Activated CD8-positive, alpha-beta memory T cell treated with anti-CD3 and anti-CD28 coated beads, Interleukin-2, amount 50 U/mL, for 4 hours (primary cell): ENCODE measurements at places on chromosomes 4 and X.

- DNase-seq = no peak
Measured at GRCh38 chr4:100317032-100317864, 127.0 kb upstream of the DDIT4L start.

DNA sequence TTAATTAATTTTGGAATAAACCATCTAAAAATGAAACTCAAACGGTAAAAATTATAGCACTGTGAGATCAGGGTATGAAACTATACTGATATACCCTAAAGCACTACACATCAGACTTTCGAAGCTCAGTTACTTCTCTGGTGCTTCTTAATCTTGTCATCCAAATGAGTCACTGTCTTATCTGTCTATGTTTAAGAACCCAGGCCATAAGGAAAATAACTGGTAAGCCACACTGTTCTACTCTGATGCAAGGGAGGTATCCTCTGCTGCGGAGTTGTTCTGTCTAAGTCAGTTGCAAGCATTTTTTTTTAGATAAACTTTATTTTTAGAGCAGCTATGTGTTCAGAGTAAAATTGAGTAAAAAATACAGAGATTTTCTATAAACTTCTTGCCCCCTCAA is 830.8 kb upstream of the POU3F4 start:
- DNase-seq = no peak

DNA sequence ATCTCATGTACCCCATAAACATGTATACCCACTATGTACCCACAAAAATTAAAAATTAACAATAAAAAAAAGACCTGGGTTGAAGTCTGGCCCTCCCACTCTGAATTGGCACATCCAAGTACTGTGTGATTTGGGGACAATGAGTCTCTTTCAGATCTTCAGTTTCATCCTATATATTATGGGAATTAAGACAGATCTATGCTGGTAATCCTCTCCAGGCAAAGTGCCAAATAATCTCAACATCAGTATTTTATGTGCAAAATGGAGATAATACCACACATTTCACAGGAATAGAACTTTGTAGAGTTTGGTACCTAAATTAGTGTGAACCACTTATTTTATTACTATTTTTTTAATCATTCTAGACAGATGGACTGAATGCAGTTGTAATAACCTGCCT is 11.0 kb upstream of the SCD5 start:
- DNase-seq = no peak

- DNase-seq = no peak
Measured at GRCh38 chr4:88087004-88087403, 71.4 kb downstream of the ABCG2 start.

- DNase-seq = no peak
Measured at GRCh38 chr4:163385466-163385865, 41.8 kb downstream of the NPY5R start.

DNA sequence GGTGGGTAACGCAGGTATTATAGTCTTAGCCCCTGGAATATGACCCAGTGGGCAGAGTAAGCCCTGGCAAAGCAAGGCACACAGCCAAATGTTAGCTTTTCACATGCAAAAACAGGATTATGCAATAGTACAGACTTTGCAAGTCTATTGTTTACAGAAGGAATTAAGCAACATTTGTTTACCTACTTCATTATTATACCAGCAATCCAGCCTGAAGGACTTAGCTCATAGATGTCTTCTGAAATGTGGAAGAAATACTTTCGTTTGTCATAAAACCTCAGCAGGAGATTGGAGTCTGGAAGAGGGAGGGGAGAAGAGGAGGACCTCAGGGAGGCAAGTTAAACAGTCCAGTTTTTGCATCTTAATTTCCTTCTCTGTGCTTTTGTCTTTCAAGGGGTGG is 226.7 kb upstream of the CENPE start:
- DNase-seq = no peak

- DNase-seq = no peak
Measured at GRCh38 chr4:105162123-105162796, 15.6 kb downstream of the TET2 start.

GRCh38 chrX:44785652-44786051 is 58.2 kb upstream of the DUSP21 start:
- no peak for DNase-seq

DNA sequence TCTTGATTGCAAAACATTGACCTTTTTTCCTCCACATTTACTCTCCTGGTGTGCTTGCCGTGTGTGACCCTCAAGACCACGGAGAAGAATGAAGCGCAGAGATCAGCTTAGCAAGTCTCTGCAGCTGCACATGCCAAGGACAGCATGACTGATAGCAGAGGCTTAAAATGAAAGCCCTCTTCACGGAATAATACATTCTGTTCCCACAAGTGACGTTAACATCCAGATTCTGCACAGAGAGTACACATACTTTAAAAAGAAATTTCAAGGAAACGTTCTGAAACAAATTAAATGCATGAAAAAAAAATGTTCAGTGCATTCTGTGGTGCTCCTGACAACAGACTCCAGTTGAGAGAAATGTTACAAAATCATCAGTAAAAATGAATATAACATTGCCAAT is 60.9 kb downstream of the SLC7A11 start:
- no peak for DNase-seq

DNA sequence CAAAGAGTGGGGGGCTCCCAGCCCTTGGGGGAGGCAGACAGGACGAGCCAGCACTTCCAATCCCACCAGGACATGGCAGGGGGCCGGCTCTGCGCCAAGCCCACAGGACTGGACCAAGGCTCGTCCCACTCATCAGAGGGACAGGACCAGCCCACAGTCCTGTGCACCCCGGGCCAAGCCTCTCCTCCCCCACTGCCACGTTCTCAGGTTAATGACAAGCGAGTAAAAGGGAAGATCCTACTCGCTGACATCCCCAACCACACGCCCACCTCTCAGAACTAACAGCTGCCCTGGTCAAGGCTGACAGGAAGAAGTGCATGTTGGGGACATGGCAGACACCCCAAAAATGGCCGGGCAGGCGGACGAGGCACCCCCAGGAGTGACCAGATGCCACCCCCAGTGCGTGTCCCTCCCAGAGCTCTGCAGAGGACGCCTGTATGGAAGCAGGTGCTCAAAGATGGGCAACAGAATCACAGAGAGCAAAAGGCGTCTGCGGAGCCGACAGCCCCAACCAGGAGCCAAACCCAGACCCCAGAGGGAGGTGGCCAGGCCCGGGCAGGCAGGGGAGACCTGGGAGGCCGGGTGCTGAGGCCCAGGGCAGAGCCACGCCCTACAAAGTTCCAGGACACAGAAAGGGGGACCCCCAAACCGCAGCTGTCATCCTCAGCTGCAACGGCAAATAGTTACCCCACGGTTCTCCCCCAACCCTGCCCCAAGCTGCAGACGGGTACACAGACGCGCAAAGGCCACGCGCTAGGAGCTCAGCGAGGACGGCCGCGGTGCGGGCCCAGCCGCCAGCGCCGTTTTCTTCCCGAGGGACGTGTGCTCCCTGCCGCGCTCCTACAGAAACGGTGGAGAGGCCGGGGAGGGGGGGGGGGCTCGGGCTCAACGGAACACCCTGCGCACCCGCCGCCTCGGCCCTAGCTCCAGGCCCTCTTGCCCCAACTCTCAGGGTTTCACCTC is 1.7 kb downstream of the CTBP1 start:
- DNase-seq = no peak

GRCh38 chrX:64977830-64978229 is 1.6 kb upstream of the ZC4H2 start:
- DNase-seq = no peak

- DNase-seq = no peak
Measured at GRCh38 chr4:8703857-8704495, 111.4 kb downstream of the CPZ start.

DNA sequence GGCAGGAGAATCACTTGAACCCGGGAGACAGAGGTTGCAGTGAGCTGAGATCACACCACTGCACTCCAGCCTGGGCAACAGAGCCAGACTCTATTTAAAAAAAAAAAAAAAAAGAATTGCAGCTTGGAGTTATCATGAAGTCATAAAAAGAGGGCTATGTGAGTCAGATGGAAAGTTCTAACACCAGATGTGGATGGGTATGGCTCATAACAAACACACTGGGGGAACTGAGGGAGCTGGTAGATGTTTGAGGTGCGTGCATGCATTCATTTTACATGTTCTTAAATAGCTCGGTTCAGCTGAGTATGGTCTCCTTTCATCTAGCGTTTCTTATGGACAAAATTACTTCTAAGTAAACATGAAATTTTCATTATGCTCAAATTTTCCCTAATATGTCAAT is 11.7 kb downstream of the TRMT2B start:
- no peak for DNase-seq

- DNase-seq = no peak
Measured at GRCh38 chrX:65712005-65712806, 44.8 kb downstream of the MSN start.

DNA sequence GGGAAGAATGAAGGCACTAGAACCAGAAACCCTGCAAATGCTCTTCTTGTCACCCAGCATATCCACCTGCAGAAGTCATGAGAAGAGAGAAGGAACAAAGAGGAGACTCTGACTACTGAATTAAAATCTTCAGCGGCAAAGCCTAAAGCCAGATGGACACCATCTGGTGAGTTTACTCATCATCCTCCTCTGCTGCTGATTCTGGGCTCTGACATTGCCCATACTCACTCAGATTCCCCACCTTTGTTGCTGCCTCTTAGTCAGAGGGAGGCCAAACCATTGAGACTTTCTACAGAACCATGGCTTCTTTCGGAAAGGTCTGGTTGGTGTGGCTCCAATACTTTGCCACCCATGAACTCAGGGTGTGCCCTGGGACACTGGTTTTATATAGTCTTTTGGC is 181.7 kb downstream of the AR start:
- no peak for DNase-seq

DNA sequence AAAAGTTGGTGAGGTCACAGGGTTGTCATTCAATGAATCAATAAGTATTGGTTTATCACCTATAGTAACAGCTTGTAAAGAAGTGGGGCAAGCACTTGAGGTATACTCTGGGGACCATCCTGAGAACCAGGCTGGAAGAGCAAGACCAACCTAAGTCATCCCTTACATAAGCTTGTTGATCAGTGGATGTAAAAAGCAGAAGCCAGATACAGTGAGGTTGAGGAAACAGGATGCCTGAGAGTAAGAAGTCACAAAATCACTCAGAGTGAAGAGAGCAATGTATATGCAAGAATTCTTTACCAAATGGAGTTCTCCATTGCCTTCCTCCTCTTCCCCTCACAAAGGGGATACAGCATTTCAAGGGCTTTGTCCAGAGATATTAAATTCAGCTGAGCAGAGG is 76.3 kb upstream of the PACRGL start:
- DNase-seq = no peak

- no peak for DNase-seq
Measured at GRCh38 chrX:76919761-76920160, 492.3 kb downstream of the MAGEE1 start.

GRCh38 chr4:21716531-21716930 is 232.0 kb downstream of the KCNIP4 start:
- DNase-seq = no peak

DNA sequence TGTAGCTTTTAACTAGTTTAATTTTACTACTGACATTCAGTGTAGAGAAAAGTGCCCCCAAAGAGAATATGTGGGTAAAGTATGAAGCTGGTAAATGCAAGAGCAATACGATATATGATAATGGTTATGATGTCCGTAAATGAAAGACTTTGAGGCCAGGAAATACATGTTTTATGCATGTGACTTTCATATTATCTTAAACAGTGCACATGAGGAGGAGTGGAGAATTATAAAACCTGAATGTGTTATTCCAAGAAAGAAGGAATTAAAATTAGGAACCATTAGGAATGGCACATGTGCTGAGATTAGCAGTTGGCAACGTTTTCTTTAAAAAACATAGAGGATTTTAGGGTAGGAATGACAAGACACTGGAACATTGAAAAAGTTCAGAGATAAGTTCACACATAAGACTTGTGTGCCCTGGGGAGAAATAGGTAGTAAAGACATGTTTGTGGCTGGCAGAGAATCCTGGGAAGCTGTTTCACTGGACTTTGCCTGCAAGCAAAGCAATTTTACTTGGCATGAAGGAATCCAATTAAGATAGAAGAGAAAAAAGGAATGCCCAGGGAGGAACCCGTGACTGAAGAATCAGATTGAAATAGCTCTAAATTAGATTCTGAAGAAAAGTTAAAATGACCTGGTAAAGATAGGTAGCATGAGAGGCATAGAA is 20.0 kb downstream of the GK start:
- no peak for DNase-seq

DNA sequence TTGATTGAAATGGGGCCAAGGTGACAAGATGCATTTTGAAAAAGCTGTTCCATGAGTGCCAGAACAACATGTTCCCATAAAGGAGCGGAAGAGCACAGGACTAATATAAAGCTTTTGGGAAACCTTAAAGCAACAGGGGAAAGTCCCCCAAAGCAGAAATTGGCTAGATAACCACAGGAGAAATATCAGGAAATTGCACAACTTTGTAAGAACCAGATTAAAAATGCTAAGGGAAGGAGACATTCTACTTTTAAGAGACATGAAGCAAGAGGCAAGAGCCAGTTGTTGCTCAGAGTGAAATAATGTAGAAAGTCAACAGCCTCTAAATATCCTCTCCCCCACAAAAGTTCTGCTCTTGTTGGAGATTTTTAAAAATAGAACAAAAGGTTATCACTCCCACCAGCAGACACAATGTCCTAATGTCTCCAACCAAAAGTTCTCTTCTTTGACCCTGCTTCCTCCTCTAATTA is 85.2 kb upstream of the LNX1 start:
- no peak for DNase-seq

GRCh38 chr4:183430317-183430993 is 14.0 kb upstream of the CDKN2AIP start:
- no peak for DNase-seq
